ENCODE measurements at places on chromosomes 11 and 22.

- peak; percentile 92 for DNase-seq
Measured at GRCh38 chr22:29587938-29588699, 7.2 kb upstream of the NIPSNAP1 start.

- DNase-seq, result no peak
Measured at GRCh38 chr11:99176430-99176829, 155.7 kb downstream of the CNTN5 start.

DNA sequence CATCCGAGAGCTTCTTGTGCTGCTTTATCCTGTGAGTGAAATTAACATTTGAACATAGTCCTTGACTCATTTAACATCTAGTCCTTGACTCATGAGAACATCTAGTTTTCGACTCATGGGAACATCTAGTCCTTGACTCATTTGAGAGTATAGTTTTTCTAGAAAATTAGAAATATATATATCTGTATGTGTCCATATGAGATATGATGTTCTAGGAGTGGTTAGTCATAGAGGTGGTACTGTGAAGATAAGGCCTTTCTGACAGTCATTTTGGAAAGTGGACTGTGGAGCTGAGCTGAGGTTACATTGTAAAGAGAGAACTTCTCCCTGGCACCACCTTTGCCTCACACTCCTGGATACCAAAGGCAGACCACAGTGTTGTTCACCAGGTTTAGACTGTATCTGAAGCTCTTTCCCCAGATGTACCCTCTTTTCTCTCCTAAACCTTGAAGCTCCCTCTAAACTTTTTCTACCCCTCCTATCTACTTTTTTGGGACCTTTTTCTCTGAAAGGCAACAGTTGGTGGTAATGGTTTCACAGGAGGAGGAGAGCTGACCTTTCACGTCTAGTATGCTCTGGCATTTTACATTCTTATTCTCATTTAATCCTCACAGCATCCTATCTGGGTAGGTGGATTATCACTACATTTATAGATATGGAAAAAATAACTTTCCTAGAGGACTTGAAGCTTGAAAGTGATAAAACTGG is 67.2 kb downstream of the PPP2R1B start:
- DNase-seq, result no peak

DNA sequence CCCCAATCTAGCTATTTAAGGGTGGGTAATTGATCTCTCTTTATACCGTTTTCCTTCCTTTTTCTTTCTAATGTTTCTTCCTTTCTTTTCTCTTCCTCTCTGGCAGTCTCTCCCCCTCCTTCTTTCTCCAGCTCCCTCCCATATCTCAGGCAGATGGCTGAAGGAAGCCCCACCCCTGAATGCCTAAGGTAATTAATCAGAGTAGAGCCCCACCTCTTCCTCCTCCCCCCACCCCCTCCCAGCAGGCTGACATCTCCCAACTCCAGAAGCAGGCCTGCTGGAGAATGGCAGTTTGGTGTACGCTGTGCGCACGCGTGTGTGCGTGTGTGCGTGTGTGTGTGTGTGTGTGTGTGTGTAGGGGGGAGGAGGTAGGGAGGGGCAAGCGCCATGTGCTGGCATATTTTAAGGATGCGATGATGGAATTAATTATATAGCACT is 122.6 kb downstream of the APOL5 start:
- peak; percentile 98 for DNase-seq

- peak; percentile 16 for DNase-seq
Measured at GRCh38 chr22:42639541-42640241, 710 bp downstream of the ATP5MGL start.
